ENCODE measurements at places on chromosomes 12 and 14.

- DNase-seq = no peak
Measured at GRCh38 chr14:49679271-49679670, 8.7 kb downstream of the POLE2 start.

- no peak for DNase-seq
Measured at GRCh38 chr12:75820071-75820470, 211.5 kb downstream of the PHLDA1 start.

- no peak for DNase-seq
Measured at GRCh38 chr12:53752192-53752601, 418 bp upstream of the CISTR start.

DNA sequence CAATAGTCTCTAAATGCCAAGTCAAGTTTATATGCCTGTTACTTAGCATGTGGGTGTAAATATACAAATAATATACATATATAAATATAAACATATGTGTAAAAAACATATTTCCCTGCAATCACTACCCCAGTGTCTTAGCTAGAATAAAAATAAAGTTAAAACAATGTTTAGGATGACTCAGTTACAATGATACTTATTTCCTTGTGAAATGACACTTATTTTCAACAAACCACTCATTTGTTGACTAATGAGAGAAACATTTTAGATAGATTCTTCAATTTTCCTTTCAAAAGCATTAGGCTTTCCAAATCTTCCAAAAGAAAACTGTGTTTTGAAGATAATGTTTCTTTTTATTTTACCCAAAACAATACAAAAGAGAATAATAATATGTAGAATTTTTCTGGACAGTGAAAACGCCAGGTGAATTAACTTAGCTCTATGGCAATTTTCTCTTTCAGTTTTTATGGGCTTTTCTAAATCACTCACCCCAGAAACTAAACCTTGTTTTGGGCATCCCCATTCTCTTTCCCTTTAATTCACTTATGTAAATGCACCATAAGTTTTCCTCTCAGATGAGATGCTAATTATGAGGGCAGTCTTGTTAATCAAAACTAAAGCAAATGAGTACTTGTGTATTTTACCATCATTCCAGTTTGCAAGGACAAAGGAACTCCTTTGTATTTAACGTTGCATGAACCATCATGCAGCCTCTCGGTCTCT, 465.9 kb downstream of the BCAT1 start:
- no peak for DNase-seq

GRCh38 chr12:104624529-104624928, 167.8 kb downstream of the CHST11 start:
- no peak for DNase-seq

GRCh38 chr12:12378616-12379015, 21.7 kb downstream of the BORCS5 start:
- no peak for DNase-seq

DNA sequence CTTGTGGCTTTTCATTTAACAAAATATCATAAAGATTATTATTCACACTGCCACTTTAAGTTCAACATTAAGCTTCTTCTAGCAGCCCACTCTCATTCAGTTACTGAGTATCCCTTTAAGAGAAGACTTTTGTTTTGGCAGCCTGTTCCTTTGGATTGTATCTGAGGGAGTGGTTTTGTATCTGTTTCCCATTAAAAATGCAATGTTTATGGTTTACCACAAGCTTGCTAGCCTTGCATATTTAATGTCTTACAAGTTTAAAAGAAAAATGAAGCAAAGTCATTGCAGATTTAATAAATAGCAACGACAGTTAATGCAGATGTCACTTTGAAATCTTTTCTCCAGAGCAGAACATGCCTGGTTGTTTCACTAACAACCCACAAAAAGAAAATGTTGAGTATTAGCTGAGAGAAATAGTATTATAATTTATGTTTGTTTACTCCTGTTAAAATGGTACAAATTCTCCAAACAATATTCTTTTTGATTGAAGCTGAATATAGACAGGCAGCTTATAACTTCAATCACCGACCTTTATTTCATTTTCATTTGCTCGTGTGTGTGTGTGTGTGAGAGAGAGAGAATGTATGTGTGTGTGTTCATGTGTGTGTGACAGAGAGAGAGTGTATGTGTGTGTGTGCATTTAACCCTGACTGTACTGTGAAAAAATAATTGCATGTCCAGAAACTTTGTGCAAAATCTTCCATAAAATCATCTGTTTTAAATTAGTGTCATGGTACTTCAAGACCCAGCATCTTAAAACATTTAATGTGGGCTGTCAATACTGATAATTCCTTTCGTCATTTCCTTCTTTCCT, 1.8 kb downstream of the DCN start:
- no peak for DNase-seq

- DNase-seq = peak; percentile 22
Measured at GRCh38 chr12:52561880-52562449, 9.0 kb upstream of the KRT71 start.

DNA sequence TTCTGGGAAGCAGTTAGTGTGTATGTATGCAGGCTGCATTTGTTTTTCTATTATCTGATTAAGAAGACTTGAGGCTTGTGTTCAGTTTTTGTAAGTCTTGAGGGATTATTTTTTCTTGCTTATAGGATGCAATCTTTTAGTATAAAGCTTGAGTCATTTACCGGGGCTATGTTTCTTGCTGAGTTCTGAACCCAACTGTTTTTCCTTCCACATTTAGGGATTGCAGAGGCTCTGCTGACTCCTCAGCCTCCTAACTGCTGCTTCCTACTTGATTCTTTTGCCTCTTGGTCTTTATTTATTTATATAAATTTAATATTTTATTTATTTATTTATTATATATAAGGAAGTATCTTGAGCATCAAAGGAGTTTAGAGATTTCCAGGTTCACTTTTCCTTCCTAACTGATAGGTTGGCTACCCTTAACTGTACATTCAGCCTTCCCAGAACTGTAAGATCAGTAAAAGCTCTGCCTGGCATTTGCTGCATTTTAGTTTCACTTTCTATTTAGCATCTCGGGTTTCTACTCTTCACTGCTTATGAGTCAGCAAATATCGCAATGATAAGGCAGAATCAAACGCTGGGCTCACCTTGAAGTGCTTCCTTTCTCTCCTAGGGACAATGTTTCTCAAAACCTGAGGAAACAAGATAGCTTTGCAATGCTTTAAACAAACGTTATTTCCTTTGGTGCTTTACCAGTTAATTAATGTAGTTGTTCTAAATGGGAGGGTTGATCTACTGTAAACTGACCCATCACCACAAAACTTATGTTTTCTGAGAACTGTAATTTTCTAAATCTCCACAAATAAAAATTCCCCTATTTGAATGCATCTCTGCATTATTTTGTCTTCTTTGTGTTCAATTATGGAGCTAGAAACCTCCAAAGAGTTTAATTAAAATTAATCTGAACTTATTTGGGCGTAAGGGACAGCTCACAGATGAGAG, 1183.7 kb upstream of the TMEM132C start:
- DNase-seq = peak; percentile 88

DNA sequence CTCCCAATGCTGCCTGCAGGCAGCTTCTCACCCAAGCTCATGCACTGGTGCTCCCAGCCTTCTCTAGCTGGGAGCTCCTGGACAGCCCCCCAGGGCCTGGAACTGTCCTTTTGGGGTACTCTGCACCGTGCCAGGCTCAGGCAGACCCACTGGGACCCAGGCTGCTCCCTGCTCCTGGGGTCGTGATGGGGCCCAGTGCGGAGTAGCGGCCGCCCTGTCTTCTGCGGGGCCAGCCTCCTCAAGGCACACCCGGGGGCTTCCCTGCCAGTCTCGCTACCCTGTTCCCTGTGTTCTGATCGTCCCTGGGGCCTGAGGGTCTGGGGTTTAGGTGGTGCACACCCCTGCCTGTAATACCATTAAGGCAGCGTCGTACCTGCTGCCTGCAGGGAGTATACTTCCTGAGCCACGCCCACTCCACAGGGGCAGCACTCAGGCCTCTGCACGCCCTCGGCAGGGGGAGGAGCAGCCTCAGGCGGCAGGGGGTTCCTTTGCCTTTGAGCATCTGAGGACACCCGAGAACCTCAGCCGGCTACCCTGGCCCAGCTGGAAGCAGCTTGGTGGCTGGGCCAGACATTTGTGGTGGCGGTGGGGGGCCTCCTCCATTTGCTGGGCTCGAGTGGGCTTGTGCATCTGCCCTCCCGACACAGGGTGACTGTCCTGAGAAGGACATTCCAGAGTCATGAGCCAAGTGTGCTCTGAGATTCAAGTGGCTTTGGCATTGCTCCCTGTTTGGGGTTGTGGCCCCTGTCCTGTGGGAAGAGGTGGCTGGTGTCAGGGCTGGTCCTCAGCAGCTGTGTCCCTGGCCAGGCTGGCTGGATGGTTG, 9.2 kb upstream of the CRIP2 start:
- DNase-seq = no peak

DNA sequence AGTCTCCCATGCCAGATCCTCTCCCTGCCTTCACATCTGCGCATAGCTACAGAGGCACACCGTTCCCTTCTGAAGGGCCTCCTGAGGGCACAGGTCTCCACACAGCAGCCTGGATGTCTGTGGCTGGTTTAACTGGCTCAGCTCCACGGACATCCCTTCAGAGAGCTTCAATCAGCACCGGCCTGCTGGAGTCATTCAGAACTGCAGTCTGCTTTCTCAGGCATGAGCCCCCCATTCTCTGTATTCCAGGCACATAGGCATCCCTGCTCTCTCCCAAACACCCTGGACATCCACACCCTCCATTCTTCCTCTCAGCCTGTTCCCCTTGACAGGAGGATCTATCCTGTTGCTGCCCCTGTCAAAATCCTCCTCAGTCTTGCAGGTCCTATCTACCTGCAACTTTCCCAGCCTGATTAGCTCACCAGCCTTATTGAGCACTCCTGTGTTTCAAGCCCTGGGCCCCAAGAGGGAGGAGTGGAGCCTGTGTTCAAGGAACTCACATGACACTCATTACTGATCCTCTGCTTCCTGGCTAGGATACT, 2.9 kb upstream of the DHRS2 start:
- no peak for DNase-seq

DNA sequence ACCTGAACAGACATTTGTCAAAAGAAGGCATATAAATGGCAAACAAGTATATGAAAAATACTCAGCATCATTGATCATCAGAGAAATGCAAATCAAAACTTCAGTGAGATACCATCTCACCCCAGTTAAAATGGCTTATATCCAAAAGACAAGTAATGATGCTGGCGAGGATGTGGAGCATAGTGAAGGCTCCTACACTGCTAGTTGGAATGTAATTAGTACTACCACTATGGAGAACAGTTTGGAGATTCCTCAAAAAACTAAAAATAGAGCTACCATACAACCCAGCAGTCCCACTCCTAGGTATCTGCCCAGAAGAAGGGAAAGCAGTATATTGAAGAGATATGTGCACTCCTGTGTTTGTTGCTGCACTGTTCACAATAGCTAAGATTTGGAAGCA, 146.1 kb downstream of the TGFB3 start:
- DNase-seq = no peak

GRCh38 chr14:63760014-63760413, 32.1 kb upstream of the SGPP1 start:
- no peak for DNase-seq

DNA sequence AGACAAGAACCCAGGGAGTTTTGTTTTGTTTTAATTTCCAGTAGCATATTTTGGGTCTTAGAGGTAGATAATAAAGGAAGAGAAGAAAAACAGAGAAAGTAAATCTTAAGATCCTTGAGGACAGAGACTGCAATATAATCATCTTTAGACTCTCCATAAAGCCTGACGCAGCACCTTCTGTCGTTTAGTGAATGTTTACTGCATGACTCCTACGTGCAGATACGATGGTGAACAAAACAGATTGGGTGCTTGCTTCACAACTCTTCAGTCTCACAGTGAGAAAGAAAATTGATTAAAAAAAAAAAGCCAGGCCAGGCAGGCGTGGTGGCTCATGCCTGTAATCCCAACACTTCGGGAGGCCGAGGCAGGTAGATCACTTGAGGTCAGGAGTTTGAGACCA, 86.9 kb downstream of the STON2 start:
- DNase-seq = no peak

GRCh38 chr12:115402443-115403180, 718.6 kb upstream of the TBX3 start:
- no peak for DNase-seq

DNA sequence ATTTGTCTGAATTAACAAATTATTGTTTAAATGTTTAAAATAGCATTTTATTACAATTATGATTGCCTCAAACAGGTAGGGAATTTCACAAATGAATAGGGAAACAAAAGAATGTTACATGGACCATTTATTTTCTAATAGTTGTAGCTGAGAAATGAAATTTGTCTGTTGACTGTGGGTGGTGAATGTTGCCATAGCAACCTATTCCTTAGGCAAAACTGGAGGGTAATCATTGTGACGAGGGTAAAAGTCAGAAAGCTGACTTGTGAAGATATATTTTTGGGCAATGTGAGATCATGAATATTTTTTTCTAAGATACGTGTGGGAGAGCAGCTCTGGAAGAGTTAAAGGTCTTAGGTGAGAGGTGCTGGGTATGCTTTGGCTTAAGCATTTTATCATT, 24.2 kb upstream of the CLEC14A start:
- no peak for DNase-seq

GRCh38 chr14:34103176-34103575, 152.3 kb upstream of the EGLN3 start:
- no peak for DNase-seq

GRCh38 chr14:54173802-54174201, 217.2 kb upstream of the BMP4 start:
- no peak for DNase-seq

DNA sequence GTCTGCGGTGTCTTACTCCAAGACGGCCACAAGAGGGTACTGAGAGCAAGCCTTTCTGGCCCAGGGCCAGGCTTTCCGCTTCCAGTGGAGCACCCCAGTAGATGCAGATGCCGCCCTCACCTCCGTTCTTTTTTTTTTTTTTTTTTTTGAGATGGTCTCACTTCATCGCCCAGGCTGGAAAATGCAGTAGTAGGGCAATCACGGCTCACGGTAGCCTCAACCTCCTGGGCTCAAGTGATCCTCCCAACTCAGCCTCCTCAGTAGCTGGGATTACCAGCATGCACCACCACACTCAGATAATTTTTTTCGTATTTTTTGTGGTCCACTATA, 5.6 kb upstream of the LBHD2 start:
- DNase-seq = no peak

- no peak for DNase-seq
Measured at GRCh38 chr12:122099856-122100255, 21.3 kb downstream of the MLXIP start.

GRCh38 chr12:113291586-113291985, 43.3 kb downstream of the SLC8B1 start:
- no peak for DNase-seq

GRCh38 chr14:56995010-56995409, 184.7 kb upstream of the OTX2 start:
- DNase-seq = no peak

- peak; percentile 80 for DNase-seq
Measured at GRCh38 chr12:110403976-110404682, 621 bp upstream of the ANAPC7 start.

- DNase-seq = no peak
Measured at GRCh38 chr12:5246196-5246595, 185.7 kb upstream of the NTF3 start.

DNA sequence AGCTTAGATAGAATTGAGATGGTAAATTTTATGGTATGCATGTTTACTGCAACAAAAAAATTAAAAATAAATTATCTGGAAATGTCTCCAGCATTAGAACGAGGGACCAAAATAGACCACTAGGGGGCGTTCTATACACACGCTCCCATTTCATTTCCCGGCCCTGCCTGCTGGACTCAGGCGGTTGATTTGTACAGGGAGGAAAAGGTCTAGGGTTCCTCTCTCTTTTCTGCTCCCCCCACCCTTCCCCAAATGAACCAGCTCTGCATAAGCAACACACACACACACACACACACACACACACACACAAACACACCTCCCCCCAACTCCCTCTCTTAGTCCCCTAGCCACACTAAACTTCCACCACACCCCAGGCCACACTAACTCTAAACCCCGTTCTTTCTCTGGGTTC, 7.8 kb upstream of the DTX1 start:
- DNase-seq = peak; percentile 57

- DNase-seq = no peak
Measured at GRCh38 chr12:6866920-6867412, 365 bp upstream of the TPI1 start.
